Cortex of kidney (tissue), 1 donor: ENCODE measurements at places on chromosomes 7 and 10.

- no peak for DNase-seq
Measured at GRCh38 chr10:51700228-51700817, 928 bp upstream of the CSTF2T start.

DNA sequence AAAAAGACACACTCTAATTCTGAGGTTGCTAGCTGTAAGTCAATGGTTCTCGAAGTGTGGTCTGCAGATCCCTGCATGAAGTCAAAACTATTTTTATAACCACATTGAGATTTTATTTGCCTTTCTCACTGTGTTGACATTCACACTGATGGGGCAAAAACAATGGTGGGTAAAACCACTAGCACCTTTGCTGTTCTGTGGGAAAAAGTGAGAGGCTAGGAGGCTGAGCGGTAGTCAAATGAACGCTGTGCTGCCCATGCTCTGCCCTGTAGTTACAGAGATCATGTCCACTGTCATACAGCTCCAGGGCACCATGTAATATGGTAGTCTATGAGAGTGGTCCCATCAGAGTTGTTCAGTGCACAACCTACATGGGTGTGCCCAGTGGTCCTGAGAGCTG, 21.6 kb upstream of the PDCD4 start:
- DNase-seq, result no peak

DNA sequence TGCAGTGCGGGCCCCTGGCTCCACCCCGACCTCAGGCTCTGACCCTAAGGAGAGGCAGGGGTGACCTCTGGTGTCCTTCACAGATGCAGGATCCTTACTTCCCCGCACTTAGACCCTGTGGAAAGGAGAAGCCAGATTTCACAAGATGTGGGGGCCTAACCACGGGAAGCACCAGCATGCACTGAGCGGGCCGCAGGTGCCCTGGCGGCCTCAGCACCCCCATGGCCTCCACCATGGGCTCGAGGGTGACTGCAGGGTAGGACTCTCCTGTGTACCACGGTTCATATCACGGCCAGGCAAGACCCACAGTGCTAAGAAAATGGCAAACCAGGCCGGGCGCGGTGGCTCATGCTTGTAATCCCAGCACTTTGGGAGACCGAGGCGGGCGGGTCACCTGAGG, 410.0 kb upstream of the FOXK1 start:
- no peak for DNase-seq

DNA sequence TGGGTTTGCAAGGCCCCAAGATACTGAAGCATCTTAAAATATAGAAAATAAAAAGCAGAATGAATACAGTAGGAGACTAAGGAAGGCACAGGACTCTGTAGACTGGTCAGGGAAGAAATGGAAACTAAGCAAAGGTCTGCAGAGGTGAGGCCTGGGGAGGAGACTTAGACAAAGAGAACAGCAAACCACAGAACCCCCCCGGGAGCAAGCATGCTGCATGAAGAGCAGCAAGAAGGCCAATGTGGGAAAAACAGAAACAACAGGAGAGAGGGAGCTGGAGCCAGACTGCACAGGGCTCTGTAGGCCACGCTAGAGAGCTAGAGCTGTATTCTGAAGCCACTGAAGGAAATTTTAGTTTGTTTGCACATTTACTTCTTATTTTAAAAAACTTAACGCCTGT, 45.7 kb upstream of the ARID5B start:
- DNase-seq, result no peak

DNA sequence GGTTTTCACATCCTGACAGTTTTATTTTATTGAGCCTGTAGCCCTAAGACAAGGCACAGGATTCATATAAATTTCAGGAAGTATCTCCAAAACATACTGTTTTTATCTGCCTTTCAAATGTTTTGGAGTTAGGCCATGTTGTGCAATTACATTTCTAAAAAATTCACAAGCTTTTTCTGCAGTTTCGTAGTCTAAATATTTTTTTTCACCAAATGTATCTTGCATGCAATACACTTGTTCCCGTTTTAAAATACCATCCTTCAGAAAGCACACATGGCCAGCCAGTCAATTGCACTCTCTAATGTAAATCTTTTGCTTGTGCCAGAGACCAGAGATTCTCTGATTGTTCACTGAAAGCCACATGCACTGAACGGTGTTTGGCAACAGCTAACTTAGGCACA, 161.5 kb upstream of the PRKCQ start:
- DNase-seq, result no peak

DNA sequence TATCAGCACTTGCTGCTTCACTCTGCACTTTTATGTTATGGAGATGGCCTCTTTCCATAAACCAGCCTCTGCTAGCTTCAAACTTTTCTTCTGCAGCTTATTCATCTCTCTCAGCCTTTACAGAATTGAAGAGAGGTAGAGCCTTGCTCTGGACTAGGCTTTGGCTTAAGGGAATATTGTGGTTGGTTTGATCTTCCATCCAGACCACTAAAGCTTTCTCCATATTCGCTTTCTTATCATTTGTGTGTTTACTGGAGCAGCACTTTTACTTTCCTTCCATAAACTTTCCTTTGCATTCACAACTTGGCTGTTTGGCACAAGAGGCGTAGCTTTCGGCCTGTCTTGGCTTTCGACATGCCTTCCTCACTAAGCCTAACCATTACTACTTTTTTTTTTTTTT, 23.6 kb downstream of the DYDC2 start:
- DNase-seq, result no peak

DNA sequence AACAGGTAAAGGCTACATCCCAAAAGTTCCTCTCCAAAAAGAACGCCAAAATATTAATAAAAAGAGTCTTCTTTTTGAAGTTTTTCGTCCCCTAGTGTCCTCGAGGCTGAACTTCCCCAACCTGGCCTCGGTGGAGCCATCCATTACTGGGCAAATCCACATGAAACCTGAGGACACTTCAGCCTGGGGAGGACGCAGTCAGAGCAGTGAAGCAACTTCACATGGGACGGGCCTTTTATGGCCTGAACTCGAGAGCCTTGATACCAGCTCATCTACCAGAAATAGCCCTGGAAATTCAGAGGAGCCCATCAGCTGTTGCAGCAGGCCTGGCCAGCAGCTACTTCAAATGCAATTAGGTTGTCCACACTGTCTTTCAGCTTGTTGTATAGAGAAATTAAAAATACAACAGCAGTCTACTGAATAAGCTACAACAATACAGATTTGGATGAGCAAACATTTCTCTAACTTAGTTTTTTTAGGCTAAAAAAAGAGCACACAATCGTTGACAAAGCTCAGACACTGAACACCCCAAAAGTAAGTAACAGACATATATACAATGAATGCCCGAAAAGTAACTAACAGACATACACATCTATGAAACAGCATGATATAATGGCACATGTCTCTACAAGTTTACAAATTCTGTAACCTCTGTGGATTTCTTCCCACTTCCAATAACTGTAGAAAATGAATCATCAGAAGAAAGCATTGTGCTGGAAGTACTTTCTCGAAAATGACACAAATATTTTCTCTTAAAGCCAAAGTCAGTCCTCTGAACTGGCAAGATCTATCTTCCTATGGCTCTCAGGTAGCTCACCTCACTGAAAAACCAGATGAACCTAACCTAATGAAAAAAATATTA, at the start of gene SVIL:
Gene SVIL, minus strand, starts transcription at position 208 of the 862 bp plus-strand sequence. CDS start 79,913 bp downstream, outside the sequence.
- no peak for DNase-seq
